ENCODE measurements at places on chromosomes 4 and X.

GRCh38 chr4:111937368-111937767, 207.9 kb upstream of the FAM241A start:
- no peak for DNase-seq

GRCh38 chrX:37350034-37350365, 836 bp downstream of the PRRG1 start:
- DNase-seq, result no peak

DNA sequence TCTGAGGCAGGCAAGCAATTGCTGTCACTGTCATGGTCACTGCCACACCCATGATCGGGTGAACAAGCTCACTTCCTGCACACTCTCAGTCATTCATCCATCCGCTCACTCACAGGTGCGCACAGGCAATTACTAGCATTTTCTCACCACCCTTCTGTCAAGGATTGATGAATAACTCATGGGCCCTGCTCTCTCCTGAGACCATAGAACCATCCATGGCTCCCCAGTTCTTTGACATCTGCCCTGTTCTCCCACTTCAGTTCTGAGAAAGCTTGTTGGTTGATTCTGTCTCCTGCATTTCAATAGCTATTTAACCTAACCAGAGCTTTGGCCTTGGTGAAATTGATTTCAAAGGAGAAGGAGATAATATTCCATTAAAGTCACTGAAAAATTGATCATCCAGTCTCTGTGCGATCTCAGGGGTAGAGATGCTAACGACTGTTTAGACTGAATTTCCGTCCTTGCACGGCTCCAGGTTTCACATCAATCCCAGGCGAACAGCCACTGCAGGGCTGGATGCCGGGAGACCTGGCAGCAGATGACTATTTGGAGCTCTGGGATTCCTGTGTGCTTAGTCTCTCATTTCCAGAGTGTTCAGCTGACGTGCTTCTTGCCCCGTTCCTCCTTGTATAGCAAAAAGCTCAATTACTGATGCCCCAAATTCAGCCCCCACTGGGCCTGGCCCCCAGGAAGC, 36.9 kb upstream of the ADRA2C start:
- no peak for DNase-seq

DNA sequence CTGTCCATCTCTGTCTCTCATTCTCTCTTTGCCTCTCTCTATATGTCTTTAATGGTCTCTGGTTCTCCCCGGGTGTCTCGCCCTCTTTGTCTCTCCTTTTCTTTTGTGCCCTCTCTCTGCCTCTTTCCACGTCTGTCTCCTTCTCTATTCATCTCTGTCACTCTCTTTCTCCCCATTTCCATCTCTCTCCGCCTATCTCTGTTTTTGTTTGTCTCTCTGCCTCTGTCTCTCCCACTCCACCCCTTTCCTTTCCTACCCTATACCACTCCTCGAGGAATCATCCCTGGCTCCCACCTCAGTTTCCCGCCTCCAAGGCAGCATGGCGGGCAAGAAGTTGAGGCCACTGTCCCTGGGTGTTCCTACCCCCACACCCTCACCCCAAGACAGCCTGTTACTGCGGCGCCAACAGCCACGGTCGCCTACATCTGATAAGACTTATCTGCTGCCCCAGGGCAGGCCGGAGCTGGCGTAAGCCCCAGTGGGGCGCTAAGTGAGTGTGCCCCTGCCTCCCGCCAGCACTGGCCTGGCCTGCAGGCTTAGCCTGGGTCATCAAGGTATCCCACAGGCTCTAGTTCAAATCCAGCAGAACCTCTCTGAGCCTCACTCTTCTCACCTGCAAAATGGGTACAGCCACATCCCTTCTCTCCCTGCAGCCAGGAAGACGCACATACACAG, 713 bp upstream of the GATA1 start:
- no peak for DNase-seq

- DNase-seq, result no peak
Measured at GRCh38 chr4:186727977-186728519, 4.4 kb upstream of the FAT1 start.

DNA sequence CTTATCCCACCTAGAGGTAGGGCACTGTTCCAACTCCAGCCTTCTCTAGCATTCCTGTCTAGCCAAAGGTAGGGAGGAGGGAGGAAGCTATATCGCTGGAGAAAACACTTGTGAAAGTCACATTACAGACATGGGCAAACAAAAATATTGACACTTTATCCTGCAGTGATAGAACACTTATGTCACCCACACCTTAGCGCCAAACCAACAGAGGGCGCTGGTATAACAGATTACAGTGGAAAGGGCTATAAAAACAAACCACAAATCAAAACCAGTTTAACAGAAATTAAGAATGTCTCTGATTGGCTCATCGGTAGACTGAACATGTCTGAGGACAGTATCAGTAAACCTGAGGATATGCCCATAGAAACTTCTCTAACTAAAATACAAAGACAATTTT, 451.3 kb downstream of the TLL1 start:
- no peak for DNase-seq

- DNase-seq, result no peak
Measured at GRCh38 chr4:57763070-57763469, 652.9 kb upstream of the IGFBP7 start.

DNA sequence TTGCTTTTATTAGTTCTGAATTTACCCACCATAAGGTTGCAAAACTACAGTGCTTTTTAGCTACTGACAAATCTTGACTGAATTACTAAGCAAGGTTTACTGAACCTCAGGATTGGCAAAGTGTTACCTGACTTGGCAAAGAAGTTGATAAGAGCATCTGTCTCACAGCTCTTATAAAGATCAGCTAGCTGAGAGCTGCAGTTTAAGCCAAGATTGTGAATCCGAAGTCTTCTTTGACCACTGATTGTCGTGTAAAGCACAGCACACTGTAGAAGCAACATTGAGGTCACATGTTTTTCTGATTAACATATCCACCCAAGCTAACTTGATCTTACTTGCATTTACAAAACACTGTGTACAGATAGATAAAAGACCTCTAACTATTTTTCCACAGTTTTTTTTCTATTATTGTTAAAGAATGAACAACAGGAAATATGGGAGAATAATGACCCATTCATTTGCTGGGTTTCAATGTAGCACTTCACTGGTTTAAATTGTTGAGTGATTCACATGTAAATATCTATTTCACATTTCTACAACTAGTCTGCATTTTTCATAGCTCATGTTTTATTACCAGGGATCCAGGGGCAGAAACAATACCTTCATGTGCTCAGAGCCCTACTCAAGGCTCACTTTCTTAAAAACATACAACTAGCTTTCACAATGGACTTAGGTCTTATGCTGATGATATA, 54.0 kb downstream of the METTL14 start:
- DNase-seq, result no peak

GRCh38 chrX:10190367-10190766, 33.6 kb downstream of the CLCN4 start:
- no peak for DNase-seq

- DNase-seq, result no peak
Measured at GRCh38 chr4:132214519-132214918, 934.6 kb upstream of the PCDH10 start.

DNA sequence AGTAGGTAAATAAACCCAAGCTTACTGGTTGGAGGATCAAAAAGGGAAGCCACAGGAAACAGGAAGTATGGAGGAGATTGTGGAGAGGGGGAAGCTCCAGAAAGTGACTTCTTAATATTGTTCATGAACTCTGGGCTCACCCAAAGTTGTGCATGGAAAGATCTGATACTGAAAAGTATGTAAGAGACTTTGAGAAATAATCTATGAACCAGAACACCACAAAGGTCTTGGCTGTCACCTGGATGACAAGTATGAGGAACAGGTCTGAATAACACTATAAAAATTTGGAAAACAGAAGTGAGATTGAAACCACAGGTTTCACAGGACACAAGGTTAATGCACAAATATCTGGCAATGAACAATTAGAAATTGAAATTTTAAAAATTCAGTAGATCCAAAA, 567.4 kb downstream of the INPP4B start:
- no peak for DNase-seq

GRCh38 chr4:84722720-84723119, 139.8 kb downstream of the CDS1 start:
- DNase-seq, result no peak

GRCh38 chr4:173168396-173169177, at the start of gene GALNT7:
TSS of gene GALNT7 (plus strand) at chr4:173168811. CDS start at chr4:173168836, 25 bp downstream.
- peak; percentile 36 for DNase-seq

- no peak for DNase-seq
Measured at GRCh38 chr4:26323821-26324220, 3.0 kb downstream of the RBPJ start.

- no peak for DNase-seq
Measured at GRCh38 chr4:94428884-94429283, 22.9 kb upstream of the PDLIM5 start.

DNA sequence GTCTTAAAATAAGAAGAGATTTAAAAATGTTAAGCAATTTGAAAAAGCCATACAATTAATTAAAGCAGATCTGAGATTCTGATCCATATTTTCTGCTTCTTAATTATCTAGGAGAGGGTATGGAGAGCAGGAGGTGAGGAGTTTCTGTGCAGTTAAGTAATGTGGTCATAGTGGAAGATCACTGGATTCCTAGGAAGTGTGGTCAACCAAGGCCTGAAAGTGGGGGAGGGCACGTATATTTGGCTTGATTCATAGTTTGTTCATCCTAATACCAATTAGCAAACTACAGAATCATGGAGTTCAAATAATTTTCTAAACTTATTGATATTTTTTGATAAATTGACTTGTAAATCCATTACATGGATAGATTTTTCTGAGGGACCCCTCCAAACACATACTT, 768.3 kb downstream of the RAPGEF2 start:
- no peak for DNase-seq

DNA sequence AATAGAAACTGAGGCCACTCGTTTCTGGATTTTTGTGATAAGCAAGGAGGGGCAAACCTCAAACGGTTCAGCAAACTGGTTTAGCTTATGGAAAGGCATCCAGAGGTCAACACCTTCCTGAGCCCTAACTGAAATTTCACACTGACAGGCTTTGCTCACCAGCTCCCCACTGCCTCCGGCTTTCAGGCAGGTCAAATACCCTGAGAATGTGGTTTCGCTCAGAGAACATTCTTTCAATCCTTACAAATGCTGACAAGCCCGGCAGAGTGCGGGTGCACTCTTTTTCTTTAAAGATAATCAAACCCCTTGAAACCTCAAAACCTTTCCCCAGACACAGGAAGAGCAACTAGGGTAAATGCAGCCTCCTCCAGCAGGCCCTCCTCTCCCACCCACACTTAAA, 41.5 kb downstream of the CD40LG start:
- no peak for DNase-seq

DNA sequence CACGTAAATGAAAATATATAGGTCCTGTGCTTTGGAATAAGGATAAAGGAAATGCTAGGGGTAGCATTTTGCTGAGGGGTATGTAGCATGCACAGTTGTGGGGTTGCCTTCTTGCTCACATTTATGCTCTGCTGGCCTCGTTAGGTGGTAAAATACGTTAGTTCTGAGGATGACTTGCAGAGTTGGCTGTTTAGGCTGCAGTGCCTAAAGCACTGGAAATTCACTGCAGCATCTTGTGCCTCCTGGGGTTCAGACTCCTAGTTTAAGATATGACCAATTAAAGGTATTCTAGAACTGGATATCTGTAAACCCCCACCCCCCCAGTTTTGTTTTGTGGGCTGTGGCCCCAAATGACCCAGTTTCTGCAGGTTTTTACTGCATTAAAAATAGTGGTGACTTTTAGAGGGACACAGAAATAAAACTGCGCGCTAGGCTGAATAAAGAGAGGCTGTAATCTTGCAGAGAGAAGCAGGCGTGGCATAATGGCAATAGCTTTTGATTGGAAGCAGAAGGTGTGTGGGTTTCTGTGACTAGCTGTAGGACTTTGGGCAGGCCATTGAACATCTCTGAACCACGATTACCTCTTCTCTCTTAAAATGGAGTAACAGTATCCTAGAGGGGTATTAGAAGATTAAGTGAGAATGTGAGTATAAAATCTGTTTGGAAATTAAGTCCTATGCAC, 79.3 kb downstream of the REPS2 start:
- DNase-seq, result no peak

- DNase-seq, result no peak
Measured at GRCh38 chrX:151478058-151478457, 81.1 kb downstream of the VMA21 start.

- DNase-seq, result no peak
Measured at GRCh38 chr4:84325625-84326024, 173.5 kb downstream of the NKX6-1 start.

- DNase-seq, result no peak
Measured at GRCh38 chrX:129961180-129962083, 21.0 kb upstream of the BCORL1 start.

GRCh38 chr4:15173251-15173650, 171.0 kb downstream of the CPEB2 start:
- no peak for DNase-seq

DNA sequence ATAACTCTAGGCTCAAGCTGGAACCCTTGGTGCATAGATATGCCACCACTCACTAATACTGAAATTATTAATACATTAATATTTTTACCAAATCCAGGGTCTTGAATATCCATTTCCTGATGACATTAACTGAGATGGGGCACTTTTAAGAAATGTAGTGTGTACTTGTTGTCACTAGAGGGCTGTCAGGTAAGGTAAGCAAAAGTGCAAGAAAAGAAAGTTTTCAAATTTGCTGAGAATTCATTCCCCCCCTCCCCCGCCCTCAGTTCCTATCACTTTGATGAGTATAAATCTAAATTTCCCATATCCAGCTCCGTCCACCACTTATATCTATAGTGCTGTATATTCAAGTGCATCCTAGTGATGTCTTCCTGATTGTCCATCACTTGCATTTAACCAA, 20.5 kb upstream of the WDR44 start:
- DNase-seq, result no peak

DNA sequence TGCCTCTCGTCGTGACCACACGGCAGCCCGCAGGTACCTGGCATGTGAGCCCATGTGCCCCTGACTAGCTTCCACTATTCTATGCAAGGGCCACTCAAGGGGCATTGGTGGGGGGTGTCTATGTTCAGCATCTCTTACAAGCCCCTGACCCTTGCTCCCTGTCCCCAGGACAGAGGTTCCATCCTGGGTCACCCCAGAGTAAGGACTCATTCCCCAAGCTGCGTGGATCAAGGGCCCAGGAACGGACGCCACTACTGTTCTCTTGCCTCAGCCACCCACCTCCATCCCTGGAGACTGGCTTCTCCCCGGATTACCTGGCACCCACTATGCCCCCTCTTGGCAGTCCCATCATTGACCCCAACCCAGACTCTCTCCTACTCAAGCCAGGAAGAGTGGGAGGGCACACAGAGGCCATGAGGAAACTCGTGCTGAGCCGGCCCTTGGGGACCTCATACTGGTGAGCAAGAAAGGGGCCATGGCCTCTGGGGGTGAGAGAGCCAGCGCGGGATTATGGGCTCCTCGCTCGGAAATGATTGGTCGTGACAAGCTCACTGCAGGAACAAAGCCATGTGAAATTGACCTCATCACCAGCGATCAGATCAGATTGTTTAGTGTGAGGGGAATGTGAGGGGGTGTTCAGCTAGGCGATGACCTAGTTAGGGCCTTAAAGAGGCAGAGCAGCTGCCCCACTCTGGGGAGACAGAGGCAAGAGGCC, 50.1 kb upstream of the PJA1 start:
- DNase-seq, result no peak
